ENCODE measurements at places on chromosomes 7 and 10.

DNA sequence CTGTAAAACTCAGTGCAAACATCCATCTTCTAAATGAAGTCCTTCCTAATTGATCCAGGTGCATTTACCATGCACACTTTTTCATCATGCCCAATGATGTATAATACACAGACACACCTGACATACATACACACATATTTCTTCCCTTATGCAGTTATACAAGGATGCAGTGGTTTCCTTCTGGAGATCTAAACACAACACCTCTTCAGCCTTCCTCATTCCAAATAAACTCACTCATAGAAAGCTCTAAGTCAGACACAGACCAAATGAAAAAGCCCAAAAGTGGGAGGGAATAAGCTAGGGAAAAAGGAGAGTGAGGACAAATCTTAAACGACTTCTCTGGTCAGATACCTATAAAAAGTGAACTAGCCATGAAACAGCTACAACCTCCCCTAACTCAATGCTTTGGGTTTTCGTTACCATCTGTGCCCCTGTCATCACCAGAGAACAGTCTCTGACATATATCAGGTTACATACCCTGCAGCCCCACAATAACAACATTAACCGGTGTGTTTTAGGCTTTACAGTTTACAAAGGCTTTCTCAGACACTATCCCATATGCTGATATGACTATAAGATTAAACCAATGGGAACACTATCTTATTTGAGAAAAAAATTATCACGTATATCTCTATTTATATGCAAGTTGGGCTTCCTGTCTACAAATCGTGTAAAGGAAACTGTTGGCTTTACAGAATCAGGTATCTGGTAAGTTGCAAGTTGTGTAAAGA, 675.2 kb downstream of the PHTF2 start:
- DNase-seq = no peak

DNA sequence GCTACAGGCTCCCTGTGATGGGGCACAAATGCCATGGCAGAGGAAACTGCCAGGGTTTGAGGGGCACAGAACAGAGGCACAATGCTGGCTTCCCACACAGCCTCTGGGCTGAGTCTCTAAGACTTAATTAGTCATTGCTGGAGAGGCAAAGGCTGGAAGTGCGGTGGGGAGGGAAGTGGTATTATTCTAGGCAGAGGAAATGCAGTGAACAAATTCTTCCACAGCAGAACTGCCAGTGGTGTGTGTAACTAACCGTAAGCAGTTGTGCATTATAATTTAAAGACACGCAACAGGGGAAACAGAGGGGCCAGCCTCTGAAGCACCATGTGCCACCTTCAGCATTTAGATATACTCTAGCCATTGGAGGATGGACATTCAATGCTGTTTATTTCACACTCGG, 12.8 kb downstream of the ICA1 start:
- no peak for DNase-seq

DNA sequence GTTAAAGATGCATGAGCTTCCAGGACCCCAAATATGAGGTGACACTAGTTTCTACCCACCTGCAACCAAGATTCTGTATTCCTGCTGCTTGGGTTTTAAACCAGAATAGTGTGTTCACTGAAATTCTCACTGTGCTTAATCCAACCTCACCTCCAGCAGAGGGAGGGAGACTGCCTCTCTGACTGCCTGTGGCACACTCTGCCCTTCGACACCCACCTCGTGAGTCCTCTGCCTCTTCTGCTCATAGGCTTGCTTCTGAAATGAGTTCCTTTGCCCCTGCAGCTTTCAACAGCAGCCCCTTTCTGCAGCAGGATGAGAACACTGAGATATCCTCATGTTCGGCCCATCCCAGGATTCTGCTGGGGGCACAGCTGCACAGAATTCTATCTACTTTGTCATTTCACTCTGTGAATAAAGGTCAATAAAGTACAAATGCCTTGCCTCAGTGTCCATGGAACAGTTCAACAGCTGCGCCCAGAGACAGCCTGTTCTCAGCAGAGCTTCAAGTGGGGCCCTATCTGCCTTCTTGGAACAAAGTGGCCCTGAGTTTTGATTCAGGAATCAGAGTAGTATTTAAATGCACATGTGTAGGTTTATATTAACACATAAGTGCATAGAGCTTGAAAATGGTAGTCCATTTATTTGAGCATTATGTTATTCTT, 632.5 kb downstream of the TNS3 start:
- DNase-seq = no peak

GRCh38 chr7:30869794-30870611, 41.6 kb upstream of the AQP1 start:
- DNase-seq = no peak

- no peak for DNase-seq
Measured at GRCh38 chr7:140390466-140391190, 7.7 kb downstream of the SLC37A3 start.

DNA sequence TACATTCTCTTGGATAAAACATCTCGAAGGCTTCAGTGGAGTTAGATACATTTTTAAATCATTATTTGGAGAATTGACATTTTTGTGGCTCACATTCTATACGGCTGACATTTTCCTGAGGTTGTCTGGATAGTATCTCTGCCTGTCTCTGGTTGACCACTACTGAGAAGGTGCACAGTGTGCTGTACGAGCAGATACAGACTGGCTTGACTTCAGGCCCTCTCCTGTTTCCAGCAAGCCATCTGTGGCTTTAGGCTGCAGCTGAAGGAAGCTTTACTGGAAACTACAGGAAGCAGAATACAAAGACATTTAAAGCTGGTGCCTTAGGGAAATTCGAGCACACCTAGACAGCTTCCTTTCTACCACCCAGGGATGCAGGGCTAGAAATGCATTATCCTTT, 39.3 kb upstream of the RSU1 start:
- DNase-seq = no peak

DNA sequence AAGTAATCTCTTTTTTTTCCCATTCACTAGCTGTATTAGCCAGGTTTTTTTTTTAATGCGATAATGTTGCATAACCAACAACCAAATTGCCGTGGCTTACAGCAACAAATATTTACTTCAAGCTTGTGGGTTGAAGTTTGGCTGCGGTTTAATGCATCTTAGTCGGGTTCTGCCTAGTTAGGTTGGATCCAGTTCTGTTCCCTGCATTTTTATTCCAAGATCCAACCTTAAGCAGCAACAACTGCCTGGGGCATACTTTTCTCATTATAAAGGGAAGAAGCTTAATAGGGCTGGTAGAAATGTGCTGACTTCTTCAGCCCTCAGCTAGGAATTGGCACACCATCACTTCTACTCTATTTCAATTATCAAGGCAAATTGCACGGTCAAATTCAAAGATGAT, 1115.5 kb upstream of the AUTS2 start:
- no peak for DNase-seq

DNA sequence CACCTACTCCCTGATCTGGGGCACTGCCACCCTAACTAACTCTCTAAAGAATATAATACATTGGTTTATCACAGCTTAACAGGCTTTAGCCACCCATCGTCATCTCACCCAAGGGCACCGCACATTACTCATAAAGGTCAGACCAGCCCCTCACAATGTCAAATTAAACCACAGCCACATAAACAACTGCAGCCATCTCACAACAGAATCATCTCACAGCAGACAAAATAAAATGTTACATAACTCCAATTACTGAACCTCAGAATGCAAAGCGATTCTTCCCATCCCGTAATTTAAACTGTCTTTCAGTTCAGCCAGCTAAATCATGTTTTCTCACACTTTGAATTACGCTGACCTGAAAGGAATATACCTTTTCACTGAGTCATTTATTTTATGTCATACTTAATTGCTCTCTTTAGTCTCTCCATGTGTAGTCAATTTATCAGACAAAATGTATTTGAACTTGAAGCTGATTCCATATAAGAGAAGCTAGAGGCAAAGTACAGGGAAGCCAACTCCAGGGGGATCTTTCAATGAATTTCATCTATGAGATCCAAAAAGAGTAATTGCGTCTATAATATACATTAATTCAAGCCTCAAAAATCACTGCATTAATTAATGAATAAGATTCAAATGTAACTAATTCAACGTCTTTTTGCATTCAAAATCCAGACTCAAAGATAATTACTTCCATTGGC, 96.9 kb upstream of the NEBL start:
- no peak for DNase-seq

GRCh38 chr7:50660040-50660829, 95.0 kb upstream of the DDC start:
- no peak for DNase-seq

GRCh38 chr10:6044751-6045313, 17.3 kb downstream of the IL2RA start:
- DNase-seq = no peak

GRCh38 chr10:74008212-74008731, 10.4 kb downstream of the VCL start:
- DNase-seq = no peak

- DNase-seq = no peak
Measured at GRCh38 chr10:80443531-80443974, 10.6 kb upstream of the TSPAN14 start.

GRCh38 chr10:62801871-62802270, 2.6 kb upstream of the ADO start:
- DNase-seq = no peak

DNA sequence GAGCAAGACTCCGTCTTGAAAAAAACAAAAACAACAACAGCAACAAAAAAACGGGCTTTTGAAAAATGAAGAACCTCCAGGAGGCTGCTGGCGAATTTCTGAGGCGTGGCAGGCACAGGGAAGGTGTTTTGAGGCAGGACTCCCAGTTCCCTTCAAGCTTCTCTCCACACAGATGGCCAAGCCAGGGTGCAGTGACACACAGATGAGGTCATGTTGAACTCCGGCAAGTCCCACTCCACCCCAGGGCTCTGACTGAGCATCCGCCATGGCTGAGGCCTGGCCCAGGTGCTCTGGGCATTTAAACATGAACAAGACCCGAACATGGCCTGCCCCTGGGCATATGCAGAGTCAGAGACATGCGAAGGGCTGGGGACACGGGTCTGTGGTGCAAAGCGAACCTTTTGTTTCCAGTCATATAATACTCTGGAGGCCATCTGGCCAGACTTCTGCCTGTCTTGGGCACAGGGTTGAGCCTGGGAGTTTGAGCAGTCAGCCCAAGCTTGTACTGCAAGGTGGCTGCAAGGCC, 514.6 kb upstream of the FOXK1 start:
- no peak for DNase-seq

DNA sequence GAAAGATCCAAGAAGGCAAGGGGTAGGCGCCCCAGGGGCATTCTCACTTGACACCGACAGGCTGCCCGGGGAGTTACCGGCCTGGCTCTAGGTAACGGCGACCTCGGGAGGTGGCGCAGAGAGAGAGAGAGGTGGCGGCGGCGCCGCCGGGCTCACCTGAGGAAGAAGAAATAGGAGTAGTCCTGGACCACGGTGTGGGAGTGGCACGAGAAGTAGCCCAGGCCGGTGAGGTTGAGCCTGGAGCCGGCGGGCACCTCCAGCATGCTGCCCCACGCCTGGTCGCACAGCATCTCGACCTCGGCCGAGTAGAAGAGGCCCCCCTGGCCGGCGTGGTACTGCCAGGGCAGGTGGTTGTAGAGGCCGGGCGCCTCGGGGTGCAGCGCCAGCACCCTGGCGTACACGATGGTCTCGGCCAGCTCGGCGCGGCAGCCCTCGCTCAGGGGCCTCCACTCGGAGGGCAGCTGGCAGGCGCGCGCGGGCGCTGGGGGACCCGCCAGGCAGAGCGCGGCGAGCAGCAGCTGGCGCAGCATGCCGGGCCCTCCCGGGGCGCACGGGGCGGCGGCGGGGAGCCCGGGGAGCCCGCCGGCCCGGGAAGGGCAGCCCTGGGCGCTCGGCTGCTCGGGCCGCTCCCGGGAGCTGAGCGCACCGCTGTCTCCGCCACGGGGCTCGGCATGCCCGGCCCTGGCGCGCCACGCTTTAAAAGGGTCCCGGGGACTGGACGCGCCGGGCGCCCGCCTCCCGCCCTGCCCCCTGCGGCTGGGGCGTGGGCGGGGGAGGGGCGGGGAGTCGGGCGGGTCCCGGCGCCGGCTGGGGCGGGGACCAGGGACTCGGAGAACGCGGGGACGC, at the start of gene CCDC3:
Gene CCDC3, minus strand, starts transcription at position 673 of the 846 bp plus-strand sequence. Its CDS starts 143 bp downstream, at position 530.
- DNase-seq = no peak

DNA sequence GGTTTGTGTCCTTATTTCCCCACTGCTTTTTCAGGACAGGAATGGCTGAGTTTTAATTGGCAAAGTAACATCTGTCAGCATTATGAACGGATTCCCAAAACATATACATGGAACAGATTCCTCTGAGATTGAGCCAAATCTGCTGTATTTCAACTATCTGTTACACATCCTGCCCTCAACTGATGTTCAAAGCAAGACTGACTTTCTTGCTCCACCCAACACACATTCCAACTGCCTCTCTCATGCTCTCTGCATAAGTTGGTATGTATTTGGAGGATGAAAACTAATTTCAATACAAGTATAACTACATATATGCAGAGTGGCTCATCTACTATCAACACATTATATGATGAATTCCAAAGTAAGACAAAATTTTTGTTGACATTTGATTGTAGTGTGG, 342.2 kb downstream of the GATA3 start:
- no peak for DNase-seq

- no peak for DNase-seq
Measured at GRCh38 chr10:49585387-49585786, 24.7 kb upstream of the SLC18A3 start.

DNA sequence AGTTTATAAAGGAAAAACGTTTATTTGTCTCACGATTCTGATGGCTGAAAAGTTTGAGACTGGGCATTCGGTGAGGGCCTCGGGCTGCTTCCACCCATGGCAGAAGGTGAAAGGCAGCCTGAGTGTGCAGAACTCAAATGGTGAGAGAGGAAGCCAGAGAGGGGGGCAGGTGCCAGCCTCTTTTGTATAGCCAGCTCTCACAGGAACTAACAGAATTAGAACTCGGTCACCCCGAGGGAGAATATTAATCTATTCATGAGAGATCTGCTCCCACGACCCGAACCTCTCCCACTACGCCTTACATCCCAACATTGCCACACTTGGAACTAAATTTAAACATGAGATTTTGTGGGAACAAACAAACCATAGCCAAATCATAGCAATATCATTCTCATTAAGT, 112.6 kb downstream of the ZPBP start:
- no peak for DNase-seq

GRCh38 chr10:51046654-51047053, 27.6 kb upstream of the PRKG1 start:
- DNase-seq = no peak

- no peak for DNase-seq
Measured at GRCh38 chr7:157404845-157405481, 68.2 kb downstream of the DNAJB6 start.

GRCh38 chr7:44075296-44076075, 6.8 kb downstream of the POLM start:
- no peak for DNase-seq

GRCh38 chr7:139902436-139903102, 73.5 kb downstream of the TBXAS1 start:
- DNase-seq = no peak

- DNase-seq = no peak
Measured at GRCh38 chr7:37304921-37305320, 143.7 kb downstream of the ELMO1 start.

GRCh38 chr10:25694206-25694933, 239.7 kb upstream of the MYO3A start:
- DNase-seq = no peak

DNA sequence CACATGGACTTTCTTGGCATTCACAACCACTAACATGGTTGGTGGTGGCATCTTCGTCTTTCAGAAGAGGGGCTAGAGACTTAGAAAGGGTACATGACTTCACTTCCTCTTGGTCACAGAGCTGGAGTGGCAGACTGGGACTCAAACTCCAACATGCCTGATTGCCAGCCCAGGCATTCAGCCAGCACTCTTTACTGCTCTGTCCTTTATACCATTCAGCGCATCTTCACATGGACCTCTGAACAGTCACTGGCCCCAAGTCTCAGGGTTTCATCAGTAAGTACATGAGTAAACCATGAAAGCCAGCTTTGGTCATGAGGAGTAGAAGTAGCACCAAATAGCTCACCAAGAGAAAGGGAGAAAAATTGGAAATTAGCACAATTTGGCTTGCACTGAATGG, 148.4 kb upstream of the KLF14 start:
- DNase-seq = no peak

Data from cortex of kidney (tissue), 1 donor.